Vagina (tissue), 2 donors: ENCODE measurements at places on chromosomes 1 and 21.

DNA sequence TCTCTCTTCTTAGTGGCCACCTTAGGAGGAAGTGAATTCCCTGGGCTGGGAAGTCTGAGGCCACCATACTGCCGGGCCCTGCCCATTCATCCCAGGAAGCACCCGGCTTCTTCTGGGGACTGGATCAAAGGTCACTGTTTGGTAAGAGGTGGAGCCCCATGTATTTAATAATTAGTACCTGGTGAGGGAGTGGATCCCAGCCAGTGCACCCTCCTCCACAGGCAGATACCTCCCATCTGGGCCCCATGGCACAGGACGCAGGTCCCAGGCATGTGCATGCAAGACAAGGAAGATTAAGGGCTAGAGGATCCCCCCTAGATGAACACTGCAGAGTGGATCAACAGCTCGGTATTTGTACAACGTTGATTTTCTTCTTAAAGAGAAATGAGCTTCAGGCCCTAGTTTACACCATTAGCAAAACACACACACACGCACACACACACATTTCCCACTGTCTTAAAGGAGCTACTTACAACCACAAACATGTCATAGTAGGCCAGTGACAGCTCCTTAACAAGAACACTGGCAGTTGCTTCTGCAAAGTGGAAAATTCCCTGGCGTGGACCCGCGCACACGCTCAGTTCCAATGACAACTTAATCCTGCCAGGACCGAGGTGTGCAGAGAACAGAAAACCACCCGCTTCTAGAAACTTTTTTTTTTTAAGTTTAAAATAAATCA lies 90.7 kb downstream of the MRPL37 start:
- no peak for DNase-seq

- no peak for DNase-seq
Measured at GRCh38 chr1:5647234-5647633, 345.0 kb downstream of the NPHP4 start.

DNA sequence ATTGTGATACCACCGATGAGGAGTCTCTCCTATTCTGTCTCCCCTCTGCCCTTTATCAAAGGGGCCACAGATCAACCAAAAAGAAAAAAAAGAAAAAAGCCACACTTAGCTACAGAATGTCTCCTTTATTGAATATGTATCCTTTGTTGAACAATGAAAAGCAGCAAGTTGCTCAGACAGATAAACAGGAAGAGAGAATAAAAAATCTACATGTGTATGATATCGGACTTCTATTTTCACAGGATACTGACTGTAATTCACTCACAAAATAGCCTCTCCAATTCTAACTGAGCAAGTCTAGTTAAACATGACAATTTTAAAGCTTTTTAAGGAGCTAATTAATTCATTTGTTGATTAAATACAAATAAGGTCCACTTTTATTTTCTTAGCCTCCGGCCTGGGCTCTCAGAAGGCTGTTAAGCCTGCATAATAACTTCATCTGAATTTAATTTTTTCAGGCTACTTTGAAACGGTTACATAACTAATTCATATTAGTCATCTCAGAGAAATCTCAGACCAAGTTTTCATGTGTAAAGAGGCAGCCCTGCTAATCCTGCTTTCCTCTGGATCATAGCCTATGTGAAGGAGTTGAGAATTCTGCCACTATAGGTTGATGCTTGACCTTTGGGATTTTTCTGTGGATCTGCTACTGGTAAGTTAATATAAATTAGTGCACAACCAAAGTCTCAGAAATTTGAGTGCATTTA lies 304.1 kb upstream of the NR5A2 start:
- DNase-seq, result no peak

DNA sequence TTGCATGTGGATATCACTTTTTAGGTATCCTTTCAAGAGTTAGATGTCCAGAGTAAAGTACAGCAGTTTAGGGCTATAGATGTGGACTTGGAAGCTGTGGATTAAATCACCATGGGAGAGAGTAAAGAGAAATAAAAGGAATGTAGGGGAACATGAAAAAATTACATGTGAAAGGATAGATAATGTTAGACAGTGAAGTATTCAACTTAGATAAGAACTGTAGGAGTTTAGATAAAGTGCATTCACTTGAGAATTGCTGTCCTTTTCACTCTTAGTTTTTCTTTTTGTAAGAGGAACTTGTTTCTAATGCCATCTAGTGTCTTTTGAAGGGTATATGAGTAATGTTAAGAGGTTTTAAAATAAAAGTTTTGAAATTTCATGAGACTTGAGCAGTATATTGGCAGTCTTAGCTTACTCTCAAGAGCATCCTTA lies 40.1 kb downstream of the MAST2 start:
- DNase-seq, result no peak

GRCh38 chr21:15222707-15223106 lies 157.9 kb upstream of the NRIP1 start:
- no peak for DNase-seq

DNA sequence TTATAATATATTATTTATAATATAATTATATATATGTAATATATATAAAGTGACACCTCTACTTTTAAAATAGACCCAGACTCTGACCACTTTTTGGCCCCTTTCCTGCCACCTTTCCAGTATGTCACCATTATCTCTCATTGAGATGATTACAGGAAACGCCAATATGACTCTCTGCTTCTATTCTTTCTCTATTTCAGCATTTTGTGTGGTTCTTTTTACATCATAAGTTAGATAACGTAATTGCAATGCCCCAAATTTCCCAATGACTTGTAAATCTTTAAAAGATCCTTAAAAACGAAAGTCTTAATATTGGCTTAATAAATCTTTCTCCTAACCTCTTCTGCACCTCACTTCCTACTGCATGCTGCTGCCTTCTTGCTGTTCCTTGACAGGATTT lies 8.1 kb upstream of the GBP5 start:
- no peak for DNase-seq

- no peak for DNase-seq
Measured at GRCh38 chr1:206685334-206685768, 646 bp downstream of the MAPKAPK2 start.
